Placental epithelial cell (primary cell): ENCODE measurements at places on chromosomes 5 and 9. TPM values are rescaled to one million over a fixed set of nuclear protein-coding genes. Genes with fewer than 3 reads are reported as not detected.

Gene NIPSNAP3A
- 24.3 and 49.5 TPM in 2 replicates for total RNA-seq

Gene SPATA31C1
- total RNA-seq = not detected in 2 replicates

Gene PCDHGB4
- 12.0 and 13.0 TPM in 2 replicates for total RNA-seq

Gene FBXL7
- total RNA-seq = 6.9 and 7.9 TPM in 2 replicates

Gene PPP3R2
- not detected in 2 replicates for total RNA-seq

Gene GFI1B
- under 0.01 TPM in 1 of 2 replicates, not detected in the other for total RNA-seq

Gene PCDHB11
- total RNA-seq = 0.39 TPM in 1 of 2 replicates, not detected in the other

Gene COL5A1
- total RNA-seq = 1,218 and 1,938 TPM in 2 replicates

Gene HMHB1
- not detected in 2 replicates for total RNA-seq

Gene AMBP
- not detected in 2 replicates for total RNA-seq

Gene SH3GL2
- total RNA-seq = not detected in 2 replicates

Gene COL15A1
- 0.54 and 2.0 TPM in 2 replicates for total RNA-seq

Gene SLC25A25
- 5.5 and 13.3 TPM in 2 replicates for total RNA-seq

Gene ZNF879
- total RNA-seq = 4.4 and 7.5 TPM in 2 replicates

Gene CEL
- 0.54 and 0.79 TPM in 2 replicates for total RNA-seq

Gene NUTM2F
- not detected in 2 replicates for total RNA-seq

Gene DND1
- total RNA-seq = 0.76 and 0.79 TPM in 2 replicates

Gene DCP2
- 36.5 and 42.6 TPM in 2 replicates for total RNA-seq
